Fibroblast of the aortic adventitia (primary cell): ENCODE measurements at places on chromosomes 16 and 17. TPM values are rescaled to one million over a fixed set of nuclear protein-coding genes. Genes with fewer than 3 reads are reported as not detected.

Gene CHST6
- total RNA-seq = 0.16 and 0.27 TPM in 2 replicates

Gene TBC1D3C
- not detected in 2 replicates for total RNA-seq

Gene TEKT5
- 0.09 TPM in 1 of 2 replicates, not detected in the other for total RNA-seq

Gene ZNF286A
- 33.7 and 86.2 TPM in 2 replicates for total RNA-seq

Gene TRIM72
- total RNA-seq = not detected in 2 replicates

Gene USH1G
- 0.49 TPM in 1 of 2 replicates, not detected in the other for total RNA-seq

Gene CDRT15
- total RNA-seq = not detected in 2 replicates

Gene PRAC1
- not detected in 2 replicates for total RNA-seq

Gene MFSD6L
- not detected in 2 replicates for total RNA-seq

Gene EMP2
- 6.8 and 31.1 TPM in 2 replicates for total RNA-seq

Gene TMEM114
- not detected in 2 replicates for total RNA-seq

Gene GOSR1
- total RNA-seq = 17.0 and 39.4 TPM in 2 replicates

Gene KRT33A
- not detected in 2 replicates for total RNA-seq

Gene KCNH6
- total RNA-seq = not detected in 2 replicates

Gene PABPN1L
- not detected in 2 replicates for total RNA-seq

Gene SYT17
- total RNA-seq = under 0.01 TPM in 1 of 2 replicates, not detected in the other

Gene HBA2
- total RNA-seq = not detected in 2 replicates

Gene CIBAR2
- total RNA-seq = not detected in 2 replicates

Gene SLC47A1
- total RNA-seq = 0.27 and 0.65 TPM in 2 replicates

Gene TM4SF5
- total RNA-seq = not detected in 2 replicates

Gene PCYT2
- total RNA-seq = 20.3 and 36.7 TPM in 2 replicates

Gene CLEC18C
- total RNA-seq = 0.09 and 0.90 TPM in 2 replicates
